Amygdala (tissue), 56 donors: ENCODE measurements at places on chromosomes 5 and 9.

- DNase-seq = no peak
These were observed 340.5 kb downstream of the PIK3R1 start for GRCh38 chr5:68555907-68556681.

GRCh38 chr9:16369427-16369826 lies 501.0 kb downstream of the BNC2 start:
- DNase-seq = no peak

DNA sequence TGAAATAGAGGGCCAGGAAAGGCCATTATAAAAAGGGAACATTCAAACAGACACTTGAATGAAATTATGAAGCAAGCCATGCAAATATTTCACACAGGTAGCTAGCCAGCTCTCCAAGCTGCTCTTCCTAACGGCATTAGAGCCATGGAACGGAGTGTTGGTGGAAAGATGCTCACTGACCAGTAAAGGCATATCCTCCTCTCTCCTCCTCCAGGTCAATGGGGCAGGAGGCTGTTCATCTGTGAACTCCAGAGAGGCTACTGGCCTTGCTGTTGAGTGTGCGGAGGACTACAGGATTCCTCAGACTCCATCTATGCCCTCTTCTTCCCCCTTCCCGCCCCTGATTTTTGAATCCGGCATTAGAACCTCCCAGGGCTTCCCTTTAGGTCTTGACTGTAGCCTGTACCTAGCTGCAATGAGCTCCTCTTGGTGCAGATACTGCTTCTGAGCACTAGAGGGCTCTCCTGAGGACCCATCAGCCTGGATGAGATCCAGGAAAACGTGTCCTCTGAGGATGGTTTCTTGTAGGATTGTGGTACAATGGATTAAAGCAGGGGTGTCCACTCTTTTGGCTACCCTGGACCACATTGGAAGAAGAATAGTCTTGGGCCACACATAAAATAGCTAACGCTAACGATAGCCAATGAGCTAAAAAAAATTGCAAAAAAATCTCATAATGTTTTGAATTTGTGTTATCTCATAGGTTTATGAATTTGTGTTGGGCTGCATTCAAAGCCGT lies 162.2 kb downstream of the SREK1 start:
- DNase-seq = peak; percentile 7

DNA sequence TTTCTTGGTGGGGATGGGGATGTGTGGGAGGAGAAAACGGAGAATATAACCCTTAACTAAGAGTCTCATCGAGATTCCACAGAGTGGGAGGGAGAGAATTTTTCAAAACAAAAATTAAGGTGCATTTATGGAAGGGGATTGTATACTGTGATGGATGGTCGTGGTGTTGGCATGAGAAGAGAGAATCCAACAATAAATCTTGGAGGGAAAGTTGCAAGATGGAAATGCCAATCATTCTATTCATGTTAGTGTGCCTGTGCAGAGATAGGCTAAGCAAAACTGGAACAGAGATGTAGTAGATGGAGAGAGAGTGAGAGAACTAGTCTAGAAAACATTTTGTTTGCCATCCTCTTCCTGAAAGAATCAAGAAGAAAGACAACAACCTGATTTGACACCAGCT lies 613.1 kb downstream of the EBF1 start:
- DNase-seq = no peak

GRCh38 chr9:89879276-89879675 lies 274.5 kb downstream of the GADD45G start:
- no peak for DNase-seq

- DNase-seq = no peak
These were observed 47.2 kb downstream of the F2R start for GRCh38 chr5:76763136-76763535.

DNA sequence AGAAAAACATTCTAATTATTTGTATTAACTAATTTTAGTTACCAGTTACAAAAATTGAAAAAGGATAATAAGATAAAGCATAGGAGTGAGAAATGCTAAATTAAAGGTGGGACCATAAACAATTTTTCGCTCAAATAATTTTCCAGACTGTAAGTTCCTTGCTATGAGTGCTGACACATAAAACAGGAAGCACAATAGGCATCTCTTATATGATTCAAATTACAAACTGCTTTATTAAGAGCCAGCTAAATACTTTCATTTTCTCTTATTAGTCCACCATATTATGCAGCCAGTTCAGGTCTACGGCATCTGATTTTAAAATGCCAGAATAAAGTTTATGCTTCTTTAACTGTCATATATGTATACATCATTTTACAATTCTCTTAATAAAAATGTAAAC lies 4.4 kb downstream of the RC3H2 start:
- no peak for DNase-seq

DNA sequence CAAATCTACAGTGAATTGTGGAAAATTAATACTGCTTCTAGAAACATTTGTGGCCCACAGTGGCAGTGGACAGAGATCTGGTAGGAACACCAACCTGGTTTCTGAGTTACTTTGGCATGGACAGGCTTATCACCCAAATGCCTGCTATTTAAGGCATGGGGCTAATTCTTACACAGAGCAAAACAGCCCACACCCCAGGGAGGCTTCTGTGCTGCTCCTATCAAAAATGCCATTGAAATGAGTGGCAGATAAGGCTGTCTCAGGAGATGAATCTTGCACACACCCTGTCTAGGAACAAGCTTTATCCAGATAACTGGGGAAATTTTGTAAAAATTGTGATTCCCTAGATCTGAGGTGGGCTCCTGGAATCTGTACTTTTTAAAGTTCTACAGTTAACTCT lies 307.1 kb downstream of the TLE1 start:
- no peak for DNase-seq

DNA sequence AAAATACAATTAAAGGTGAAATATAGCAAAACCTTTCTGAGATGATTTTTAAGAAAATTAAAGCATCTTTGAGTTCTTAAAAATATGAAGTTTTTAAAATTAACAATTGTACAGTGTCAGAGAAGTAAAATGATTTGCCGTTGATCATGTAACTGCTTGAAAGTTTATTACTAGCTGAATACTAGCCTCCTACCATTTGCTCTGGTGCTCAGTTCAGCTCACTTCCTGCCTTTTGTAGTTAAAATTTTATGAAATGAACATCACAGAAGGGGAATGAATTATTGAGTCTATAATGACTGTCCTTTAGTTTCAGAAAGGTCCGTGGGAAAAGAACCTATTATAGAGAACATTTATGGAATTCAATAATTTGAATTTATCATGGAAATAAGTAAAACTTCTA lies 9.7 kb downstream of the YTHDC2 start:
- DNase-seq = no peak

DNA sequence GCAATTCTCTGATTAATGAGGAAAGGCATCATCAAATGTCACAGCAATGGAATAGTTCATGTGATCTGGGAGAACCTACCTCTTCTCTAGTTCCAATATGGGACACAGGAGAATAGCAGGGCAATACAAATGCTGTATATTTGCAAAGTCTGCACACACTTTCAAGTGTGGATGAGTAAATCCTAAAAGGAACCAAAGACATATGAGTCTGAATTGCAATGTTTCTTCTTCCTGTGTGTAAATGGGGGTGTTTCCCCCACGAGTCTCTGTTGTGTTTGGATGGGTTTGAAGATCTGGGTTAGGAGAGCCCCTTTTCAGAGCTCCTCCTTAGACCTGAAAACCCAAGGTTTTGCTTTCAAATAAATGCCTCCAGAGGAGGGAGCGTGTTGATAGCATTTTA lies 26.9 kb downstream of the SLC46A2 start:
- no peak for DNase-seq

GRCh38 chr5:138018849-138019248 lies 14.0 kb downstream of the FAM13B start:
- no peak for DNase-seq

DNA sequence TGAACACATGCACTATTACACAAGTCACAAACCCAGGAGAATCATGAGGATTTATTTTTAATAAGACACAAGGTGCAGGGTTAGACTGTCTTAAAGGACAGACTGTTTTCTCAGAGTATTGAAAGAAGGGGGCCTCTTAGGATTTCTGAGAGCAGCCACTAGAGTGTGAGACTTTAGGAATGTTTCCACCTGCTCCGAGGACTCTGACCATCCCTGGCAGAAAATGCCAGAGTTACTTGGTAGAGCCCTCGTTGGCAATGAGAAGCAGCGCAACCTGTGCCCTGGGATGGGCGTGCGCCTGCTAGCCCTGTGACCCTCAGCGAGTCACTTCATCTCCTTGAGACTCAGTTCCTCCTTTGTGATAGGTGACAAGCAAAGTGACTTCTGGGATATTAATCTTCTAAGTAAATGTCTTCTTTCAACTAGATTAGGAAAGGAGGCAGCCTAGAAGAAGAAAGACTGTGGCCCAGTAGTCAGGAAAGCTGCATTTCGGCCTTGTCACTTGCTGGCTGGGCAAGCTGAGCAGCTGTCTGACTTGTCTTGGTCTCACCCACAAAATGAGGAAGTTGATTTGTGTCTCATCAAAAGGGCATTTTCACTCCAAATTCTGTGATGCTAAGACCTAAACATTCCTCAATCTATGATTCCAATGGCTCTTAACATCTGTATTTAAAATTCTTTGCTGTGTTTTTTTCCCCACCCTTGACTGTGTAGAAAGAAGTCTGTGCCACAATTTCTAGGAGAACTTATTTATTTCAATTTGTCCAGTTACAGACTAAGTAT lies 60.5 kb downstream of the PTCD2 start:
- no peak for DNase-seq

DNA sequence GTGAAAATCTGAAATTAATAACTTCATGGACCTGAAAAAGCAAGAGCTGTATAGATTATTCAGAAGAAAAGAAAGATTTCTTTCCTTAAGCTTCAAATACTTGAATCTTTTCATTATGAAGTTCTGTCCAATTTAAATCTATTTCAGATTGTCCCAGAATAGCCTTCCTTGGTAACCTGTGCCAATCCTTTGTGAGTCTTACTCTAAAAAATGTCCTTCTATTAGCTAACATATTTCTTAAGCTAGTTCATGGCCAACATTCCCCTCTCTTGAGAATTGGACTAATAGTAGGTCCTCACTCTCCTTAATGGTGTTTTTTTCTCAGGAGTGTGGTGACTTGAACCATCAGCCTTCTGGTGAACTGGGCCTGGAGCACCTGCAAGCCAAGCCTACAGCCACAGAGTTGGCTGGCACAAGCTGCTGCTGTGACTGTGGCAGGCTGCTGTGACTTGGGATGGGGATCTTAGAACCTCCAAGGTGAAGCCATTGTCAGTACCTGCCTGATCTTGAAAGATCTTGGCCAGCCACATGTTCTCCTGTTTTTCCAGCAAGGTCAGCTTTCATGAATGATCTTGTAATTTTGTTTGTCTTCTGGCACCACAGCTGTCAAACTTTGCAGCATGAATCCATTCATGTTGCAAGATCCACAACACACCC lies 262.6 kb upstream of the MAP3K1 start:
- no peak for DNase-seq

GRCh38 chr9:7300484-7300883 lies 499.1 kb downstream of the DMAC1 start:
- no peak for DNase-seq
